Osteocyte (in vitro differentiated cells): ENCODE measurements at places on chromosomes 2 and 18.

DNA sequence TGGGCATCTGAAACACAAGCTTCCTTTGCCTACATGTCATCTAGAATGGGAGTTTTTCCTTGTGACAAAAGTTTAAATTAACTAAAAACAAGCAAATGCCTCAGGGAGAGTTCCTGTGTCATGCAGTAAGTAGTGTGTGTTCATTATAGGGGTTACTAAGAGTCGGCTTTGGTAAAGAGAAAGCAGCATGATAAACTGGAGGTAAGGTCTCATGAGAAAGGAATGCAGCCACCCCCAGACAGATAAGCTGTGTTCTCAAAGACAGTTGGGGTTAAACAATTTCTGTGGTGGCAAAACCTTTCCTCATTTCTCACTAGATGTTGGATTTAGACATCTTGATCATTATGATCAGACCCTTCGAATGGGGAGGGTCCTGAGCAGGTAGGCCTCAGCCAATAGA is 129.7 kb downstream of the MAP4K4 start:
- no peak for DNase-seq

DNA sequence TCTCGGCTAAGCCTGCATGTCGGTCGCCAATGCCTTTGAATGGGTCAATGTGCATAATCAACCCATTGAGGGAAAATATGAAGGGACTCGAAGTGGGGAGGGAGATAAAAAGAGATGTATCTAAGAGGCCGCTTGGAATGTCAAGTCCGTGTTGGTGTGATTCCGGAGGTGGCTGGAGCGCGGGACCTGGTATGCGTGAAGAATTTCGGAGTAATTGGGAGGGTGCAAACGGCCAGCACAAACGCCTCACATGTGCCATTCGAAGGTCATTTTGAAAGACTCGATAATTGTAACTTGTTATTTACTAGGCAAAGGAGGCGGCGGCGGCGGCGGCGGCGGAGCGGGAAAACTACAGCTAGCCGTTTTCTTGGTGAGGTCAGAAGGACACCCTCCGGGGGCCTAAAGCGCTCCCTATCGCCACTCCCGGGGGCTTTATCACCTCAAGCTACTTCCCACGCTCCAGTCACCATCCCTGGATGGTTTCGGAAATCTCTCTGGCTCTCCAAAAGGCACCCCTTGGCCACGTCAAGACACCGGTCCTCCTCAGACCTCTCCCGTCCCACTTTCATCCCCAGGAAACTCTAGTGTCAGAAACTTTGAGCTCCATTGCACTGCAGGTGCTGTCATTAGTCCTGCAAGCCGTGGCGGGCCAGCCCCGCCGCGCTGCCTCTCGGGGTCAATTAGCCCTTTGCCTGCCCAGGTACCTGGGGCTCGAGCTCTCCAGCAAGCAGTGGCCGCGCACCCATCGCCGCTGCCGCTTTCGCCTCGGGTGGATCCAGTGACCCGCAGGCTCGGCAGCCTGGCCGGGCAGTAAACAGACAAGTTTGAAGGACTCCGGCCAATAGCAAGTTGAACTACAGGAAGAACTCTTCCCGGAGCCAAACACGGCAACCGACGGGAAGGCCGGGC is 1.5 kb downstream of the ERBB4 start:
- DNase-seq, result no peak

GRCh38 chr2:234497594-234498235 is 834 bp upstream of the ARL4C start:
- DNase-seq, result no peak

DNA sequence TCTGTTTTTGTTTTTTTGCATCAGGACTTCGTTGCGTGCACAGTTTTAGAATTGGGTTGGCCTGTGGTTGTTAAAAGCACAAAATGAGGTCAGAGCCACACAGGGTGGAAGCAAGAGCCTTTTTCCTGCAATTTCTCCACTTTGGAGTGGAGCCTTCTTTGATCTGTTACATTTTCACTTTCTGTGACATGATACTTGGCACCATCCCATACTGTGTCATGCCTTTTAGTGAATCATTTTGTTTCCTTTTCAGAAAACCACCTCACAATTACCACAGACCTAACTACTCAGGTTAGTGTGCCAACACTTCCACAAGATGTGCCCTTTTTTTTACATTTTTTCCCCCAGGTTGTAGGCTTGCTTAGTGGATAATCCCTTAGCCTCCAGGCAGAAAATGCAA is 32.5 kb downstream of the MERTK start:
- no peak for DNase-seq

GRCh38 chr2:203811491-203812221 is 55.9 kb upstream of the CTLA4 start:
- DNase-seq, result peak; percentile 85

DNA sequence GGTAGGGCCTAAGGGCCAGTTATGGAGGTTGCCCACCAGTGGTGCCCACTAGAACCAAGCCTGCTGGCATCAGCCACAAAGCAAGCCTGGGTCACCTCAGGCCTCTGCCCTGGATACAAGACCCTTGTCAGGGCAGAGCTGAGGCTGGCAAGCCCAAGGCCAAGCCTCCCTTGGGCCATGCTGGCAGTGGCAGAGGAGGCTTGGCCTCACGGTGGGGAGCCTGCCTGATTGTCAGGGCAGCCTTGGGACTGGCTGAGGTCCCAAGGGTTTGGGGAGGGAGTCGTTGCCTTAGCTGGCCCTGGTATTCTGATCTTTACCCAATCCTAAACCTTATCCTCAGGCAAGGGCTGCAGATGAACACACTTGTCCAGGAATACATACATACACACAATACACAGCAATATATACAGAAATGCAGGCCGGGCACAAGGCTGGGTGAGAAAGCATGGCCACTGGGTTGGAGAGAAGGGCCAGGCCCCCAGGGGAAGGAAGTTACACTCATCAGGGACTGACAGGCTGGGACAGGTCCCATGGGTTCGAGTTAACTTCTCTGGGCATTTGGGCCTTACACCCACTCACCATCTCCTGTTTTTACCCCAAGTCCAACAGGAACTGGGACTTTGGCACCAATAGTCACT is 21.0 kb downstream of the CCT7 start:
- DNase-seq, result no peak

- DNase-seq, result no peak
These were observed 199.6 kb downstream of the HRH4 start for GRCh38 chr18:24659827-24660720.

- DNase-seq, result no peak
These were observed 51.5 kb upstream of the CNGA3 start for GRCh38 chr2:98294711-98295110.

DNA sequence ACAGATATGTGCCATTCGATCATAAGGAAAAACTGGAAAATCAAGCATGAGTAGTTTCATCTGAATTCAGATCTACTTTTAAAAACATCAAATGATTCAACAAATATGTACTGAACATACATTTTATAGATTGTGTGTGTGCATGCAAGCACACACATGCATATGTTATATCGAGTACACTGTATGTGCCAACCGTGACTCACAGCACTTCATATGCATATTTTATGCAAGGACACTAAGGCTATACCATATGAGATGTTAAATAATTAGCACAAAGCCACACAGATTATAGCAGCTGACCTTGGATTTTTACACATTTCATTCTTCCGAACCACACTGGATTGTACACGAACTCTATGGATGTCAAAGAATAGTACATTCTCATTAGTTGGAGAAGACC is 161.2 kb downstream of the DNAH7 start:
- no peak for DNase-seq

DNA sequence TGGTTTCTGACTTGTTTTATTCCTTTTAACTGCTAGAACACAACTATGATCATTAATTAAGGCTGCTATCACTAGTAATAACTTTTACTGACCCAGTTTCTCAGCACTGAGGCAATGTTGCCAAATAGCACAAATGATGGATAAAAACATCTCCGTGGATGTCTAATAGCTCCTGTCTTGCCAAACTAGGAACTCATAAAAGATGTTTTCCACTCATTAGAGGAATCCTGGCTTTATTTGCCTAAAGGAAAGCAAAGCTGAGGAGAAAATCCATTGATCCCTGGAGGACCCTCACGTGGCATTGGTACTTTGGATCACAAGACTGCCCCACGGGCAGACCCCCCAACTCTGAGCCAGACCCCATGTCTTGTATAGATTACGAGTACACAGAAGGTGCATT is 96.1 kb upstream of the ZNF397 start:
- no peak for DNase-seq

GRCh38 chr2:3348767-3349166 is 28.9 kb downstream of the EIPR1 start:
- no peak for DNase-seq

GRCh38 chr18:31490833-31491232 is 7.1 kb upstream of the DSG2 start:
- no peak for DNase-seq

- no peak for DNase-seq
These were observed 6.7 kb downstream of the SETBP1 start for GRCh38 chr18:44687421-44687820.

- DNase-seq, result no peak
These were observed 146.2 kb upstream of the OSR1 start for GRCh38 chr2:19504400-19505198.

DNA sequence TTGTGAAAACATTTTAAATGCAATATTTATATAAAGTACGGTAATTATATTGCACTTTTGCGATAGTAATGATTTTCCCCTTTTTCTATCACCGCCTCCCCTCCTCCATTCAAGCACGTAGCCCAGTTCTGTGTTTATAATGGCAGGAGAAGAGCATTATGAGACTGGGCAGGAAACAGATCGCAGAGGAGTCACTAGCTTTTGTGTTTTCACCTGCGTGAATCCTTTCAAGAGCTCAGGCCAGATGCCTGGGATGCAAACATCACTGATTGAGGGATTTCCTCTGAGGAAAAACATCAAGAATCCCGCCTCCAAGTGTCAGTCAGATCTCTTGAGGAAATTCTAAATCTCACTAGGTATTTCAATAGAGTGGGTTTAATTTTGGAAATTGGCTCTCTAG is 178.4 kb upstream of the FN1 start:
- DNase-seq, result no peak

- no peak for DNase-seq
These were observed 43.4 kb downstream of the UPP2 start for GRCh38 chr2:158144914-158145625.

- DNase-seq, result no peak
These were observed 14.8 kb downstream of the PLEKHM3 start for GRCh38 chr2:208010506-208010905.

DNA sequence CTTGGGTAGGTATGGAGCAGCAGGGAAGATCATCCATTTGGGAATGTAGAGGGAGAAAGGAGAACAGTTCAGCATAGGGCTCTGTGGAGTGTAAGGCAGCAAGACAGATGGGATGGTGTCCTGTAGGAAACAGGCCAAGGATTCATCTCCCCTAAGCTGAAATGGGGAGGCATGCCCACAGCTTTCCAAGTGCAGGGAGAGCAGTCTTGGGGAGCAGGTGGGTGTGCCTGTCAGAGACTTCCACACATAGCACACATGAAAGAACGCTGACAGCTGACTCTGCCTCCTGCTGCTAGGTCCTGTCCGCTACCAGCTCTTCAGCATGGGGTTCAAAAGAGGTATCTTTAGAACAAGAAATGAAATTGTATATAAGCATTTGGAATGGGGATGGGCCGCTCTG is 9.0 kb downstream of the SETBP1 start:
- no peak for DNase-seq
